ENCODE measurements at places on chromosomes 3 and 15.

- no peak for DNase-seq
Observed at GRCh38 chr3:196272826-196273225, 14.7 kb downstream of the PCYT1A start.

DNA sequence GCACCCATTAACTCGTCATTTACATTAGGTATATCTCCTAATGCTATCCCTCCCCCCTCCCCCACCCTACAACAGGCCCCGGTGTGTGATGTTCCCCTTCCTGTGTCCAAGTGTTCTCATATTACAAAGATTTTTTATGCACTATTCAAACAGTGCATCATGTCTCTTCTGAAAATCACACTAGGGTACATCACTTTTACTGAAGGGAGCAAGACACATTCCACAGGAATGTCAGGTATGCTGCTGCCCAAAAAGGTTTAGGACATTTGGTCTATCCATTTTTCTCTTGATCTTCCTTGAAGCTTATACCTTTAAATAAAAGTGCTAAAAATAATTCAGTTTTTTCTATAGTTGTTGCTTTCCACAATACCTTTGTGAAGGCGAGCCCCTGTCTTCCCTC is 9.2 kb upstream of the EPHA3 start:
- no peak for DNase-seq

DNA sequence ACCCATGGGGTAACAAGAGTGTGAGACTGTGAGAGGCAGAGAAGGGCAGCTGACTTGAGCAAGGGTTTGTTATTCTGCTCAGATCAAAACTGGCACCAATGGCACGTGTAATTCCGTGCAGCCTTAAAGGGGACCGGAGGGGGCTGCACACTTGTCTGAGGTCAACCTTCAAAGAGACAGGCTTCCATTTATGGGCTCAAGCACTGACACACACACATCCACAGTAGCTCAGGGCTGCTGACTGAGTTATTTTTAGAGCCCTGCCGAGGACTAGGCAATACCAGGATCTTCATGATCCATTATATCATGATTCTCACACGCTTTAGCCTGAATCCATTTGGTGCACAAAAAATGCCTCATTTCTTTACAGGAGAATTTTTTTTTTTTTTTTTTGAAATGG is 20.6 kb upstream of the SPTBN5 start:
- DNase-seq, result no peak

- no peak for DNase-seq
Observed at GRCh38 chr15:68504681-68505170, 72.8 kb upstream of the ITGA11 start.

GRCh38 chr3:52891615-52892081 is 5.7 kb downstream of the STIMATE start:
- peak; percentile 42 for DNase-seq

GRCh38 chr15:71761649-71762048 is 48.7 kb upstream of the NR2E3 start:
- peak; percentile 91 for DNase-seq

- peak; percentile 96 for DNase-seq
Observed at GRCh38 chr3:152298393-152299248, 29.9 kb downstream of the MBNL1 start.

DNA sequence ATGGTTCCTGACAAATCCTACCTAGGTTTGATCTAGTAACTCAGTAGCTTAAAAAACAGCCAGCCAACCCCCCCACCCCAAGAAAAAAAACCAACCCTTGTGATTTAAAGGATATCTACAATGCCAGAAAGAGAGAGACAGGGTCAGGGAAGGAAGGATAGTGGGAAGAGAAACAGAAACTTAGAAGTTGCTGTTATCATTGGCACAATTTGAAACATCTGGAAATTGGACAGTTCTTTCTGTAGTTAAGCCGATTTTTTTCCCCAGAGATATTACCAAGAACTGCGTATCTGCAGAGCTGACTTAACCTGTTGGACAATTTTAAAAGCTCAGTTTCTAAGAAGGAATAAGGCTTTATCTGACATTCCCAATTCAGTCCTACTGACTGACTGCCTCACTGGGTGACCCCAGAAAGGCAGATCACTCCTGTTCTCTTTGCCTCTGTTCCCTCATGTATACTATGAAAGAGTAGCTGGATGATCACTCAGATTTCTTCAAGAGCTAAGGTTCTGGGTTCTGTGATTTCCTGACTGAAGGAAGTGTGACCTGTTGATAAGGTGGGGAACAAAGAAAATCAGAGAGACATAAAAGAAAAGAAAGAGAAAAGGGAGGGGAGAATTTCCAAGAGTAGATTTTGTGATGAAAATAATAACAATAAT is 128.3 kb downstream of the MAP2K5 start:
- peak; percentile 9 for DNase-seq

- DNase-seq, result no peak
Observed at GRCh38 chr15:29687204-29687815, 135.0 kb downstream of the TJP1 start.

GRCh38 chr3:151156618-151157216 is 46.3 kb downstream of the GPR171 start:
- peak; percentile 74 for DNase-seq

- DNase-seq, result no peak
Observed at GRCh38 chr3:67691207-67691606, 36.8 kb upstream of the SUCLG2 start.

- DNase-seq, result peak; percentile 22
Observed at GRCh38 chr3:78050276-78051065, 1010.6 kb downstream of the ROBO2 start.

DNA sequence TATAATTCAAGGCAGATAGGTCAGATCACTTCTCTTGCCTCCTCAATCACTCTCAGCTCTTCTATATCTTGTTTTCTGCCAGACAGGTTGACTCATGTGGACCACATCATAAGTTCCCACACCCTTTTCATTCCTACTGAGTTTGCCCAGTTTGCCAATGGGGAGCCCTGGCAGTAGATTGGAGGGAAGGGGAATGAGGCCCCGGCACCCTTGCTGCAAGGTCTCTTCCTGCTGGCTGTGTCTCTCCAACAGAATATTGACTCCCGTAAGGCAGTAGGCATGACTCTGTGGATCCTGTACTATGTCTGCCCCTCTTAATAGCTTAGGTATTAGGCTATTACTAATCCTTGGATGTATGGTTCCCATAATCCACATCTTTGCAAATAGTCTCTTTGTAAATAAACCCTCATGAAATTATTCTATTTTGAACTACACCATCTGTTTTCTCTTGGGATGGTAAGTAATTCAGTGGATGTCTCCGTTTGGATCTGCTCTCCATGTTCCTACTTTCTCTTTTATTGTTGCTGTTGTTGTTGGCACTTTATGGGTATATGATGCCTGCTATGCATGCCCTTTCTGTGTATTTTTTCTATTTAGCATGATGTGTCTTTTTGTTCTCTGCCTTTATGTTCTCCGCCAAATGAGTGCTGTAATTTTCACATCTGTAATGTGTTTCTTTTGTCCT is 65.5 kb upstream of the DCBLD2 start:
- DNase-seq, result no peak

- peak; percentile 82 for DNase-seq
Observed at GRCh38 chr3:74426571-74426970, 187.9 kb downstream of the CNTN3 start.

Data from cardiac fibroblast (primary cell).